ENCODE measurements at places on chromosomes 4 and X.

GRCh38 chr4:188992706-188993105 lies 853.5 kb downstream of the TRIML1 start:
- no peak for DNase-seq

- DNase-seq, result no peak
Observed at GRCh38 chr4:113684534-113685091, 76.9 kb downstream of the CAMK2D start.

DNA sequence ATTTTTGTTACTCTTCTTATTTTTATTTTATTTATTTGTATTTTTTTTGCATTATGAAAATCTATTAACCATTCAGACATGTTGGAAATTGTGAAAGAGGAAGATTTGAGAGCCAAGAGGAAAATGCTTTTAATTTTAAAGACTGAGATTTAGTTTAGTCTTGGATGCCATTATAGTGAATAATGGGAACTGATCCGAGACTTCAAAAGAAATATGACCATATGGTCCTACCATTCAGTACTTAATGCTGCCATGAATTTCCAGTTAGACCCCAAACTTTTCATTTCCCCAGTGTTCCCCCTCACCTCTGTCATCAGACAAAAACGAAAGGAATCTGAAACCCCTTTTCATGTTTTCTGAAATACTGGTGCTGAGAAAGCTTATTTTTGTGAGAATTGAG lies 95.5 kb downstream of the TENM3 start:
- DNase-seq, result no peak

GRCh38 chrX:44621078-44621477 lies 78.4 kb upstream of the FUNDC1 start:
- DNase-seq, result no peak

DNA sequence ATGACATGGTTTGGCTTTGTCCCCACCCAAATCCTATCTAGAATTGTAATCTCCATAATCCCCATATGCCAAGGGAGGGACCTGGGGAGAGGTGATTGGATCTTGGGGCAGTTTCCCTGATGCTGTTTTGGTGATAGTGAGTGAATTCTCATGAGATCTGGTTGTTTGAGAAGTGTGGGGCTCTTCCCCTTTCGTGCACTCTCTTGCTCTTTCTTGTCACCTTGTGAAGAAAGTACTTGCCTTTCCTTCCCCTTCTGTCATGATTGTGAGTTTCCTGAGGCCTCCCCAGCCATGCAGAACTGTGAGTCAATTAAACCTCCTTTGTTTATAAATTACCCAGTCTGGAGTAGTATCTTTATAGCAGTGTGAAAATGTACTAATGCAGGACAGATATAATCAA lies 36.4 kb upstream of the FREM3 start:
- no peak for DNase-seq

DNA sequence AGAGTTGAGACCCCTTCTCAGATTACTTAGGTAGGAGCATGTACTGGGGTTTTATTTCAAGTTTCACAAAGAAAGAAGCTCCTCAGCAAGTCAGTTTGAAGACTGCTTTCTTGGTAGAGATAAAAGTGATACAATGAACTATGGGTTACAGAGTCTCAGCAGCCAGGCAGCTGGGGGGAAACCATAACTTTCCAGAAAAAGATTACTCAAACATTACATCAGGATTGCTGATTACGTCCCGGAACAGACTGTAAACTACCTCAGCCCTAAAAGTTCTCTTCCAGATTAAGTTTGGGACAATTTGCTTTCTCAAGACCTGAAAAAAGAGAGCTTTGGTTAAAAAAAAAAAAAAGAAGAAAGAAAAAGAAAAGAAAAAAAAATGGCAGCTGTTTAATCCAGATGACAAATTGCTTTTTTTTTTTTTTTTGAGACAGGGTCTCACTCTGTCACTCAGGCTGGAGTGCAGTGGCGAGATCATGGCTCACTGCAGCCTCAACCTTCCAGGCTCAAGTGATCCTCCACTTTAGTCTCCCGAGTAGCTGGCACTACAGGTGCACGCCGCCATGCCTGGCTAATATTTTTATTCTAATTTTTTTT lies 16.6 kb downstream of the SAT1 start:
- DNase-seq, result no peak

DNA sequence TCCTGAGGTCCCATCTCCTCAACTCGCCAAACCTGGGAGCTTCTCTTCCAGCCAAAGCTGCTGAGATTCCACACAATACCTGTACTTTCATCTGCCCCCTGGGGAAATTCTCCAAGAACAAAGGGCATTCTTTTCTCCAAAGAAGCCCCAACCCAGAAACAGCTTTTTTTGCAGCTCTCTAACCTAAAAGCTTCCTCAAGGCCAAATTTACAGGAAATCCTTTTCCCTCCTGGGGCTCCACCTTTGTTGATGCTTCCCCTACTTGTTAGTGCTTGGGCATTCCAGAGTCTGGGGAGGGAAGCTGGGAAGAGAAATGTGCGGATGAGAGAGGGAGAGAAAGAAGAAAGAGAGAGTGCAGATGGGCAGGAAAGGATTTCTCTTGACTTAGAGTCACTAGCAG lies 24.3 kb downstream of the ZBTB33 start:
- no peak for DNase-seq

GRCh38 chrX:49257846-49258748 lies 6.4 kb downstream of the FOXP3 start:
- DNase-seq, result no peak

GRCh38 chr4:66704243-66704642 lies 841.1 kb downstream of the CENPC start:
- no peak for DNase-seq

DNA sequence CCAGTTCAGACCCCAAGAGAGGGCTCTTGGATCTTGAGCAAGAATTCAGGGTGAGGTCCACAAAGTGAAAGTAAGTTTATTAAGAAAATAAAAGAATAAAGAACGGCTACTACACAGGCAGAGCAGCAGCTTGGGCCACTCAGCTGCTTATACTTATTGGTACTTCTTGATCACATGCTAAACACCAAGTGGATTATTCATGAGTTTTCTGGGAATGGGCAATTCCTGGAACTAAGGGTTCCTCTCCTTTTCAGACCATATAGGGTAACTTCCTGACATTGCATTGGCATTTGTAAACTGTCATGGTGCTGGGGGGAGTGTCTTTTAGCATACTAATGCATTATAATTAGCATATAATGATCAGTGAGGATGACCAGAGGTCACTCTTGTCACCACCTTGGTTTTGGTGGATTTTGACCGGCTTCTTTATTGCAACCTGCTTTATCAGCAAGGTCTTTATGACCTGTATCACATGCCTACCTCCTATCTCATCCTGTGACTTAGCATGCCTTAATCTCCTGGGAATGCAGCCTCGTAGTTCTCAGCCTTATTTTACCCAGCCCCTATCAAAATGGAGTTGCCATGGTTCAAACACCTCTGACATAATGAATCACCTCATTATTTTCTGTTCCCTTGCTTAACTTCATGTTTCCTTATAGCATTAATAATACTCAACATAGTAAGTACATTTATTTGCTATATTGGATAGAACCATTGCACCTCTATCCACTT lies 476.3 kb downstream of the DTHD1 start:
- no peak for DNase-seq

DNA sequence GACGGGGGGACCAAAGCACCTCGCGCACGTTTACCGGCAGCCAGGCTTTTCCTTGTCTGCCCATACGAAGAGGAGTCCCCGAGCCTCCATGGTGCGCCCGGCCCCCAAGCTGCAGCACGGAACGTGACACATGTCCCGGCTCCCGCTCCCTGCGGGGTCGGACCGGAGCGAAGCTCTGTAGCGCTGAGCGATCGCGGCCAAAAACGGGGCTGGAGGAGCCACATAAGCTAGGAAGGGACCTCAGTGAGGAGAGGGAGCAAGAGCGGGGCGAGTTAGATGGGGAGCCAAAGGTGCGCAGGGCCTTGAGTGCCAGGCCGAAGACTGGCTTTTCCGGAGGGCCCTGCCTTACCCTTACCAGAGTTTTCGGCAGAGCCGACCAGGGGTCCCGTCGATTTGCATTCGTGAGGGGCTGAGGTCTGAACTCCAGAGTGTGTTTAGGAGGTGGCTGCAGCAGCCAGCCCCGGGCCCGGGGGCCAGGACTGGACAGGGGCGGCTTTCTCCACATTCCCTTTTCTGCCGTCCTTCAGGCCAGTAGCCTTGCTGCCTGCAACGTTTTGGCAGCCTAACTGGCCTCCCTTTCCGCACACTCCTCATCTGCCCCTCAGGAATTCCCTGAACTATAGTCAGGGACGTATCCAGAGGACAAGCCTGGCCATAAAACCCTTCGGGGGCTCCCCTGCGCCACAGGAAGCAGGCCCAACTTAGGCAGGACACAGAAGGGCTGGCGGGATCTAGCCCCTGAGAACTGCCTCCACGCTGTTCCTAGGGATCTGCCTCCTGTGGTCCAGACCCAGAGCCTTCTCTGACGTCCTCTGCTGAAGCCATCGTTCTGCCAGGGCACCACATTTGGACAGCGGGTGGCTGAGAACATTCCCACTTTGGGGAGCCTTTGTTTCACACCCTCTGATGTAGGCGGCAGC lies 689 bp downstream of the SSR4 start:
- DNase-seq, result no peak

- no peak for DNase-seq
Observed at GRCh38 chr4:147863111-147863747, 131.3 kb downstream of the ARHGAP10 start.

DNA sequence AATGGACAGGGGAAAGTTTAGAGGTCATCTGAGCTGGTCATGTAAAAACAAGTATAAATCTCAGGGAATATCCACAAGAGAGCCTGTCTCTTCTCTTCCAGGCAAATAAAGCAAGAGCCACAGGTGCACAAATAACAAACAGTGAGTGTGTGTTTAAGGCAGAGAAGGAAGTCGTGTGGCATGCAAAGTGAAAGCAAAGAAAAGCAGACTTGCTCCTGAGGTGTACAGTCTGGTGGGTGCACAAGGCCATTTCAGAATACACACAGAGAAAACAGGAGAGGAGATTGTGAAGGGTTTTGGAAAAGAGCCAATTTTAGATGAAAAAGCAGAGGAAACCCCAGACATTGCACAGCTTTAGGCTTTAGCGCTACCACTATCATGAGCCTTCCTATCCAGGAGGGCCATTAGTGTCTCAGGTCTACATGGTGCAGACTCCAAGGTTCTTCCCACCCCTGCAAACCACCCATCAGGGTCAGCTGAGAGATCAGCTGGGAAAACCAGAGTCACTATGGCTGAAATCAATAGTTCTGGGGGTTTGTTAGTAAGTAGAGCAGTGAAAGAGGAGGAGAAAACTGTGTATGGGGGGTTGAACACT lies 355.8 kb downstream of the KLHL4 start:
- no peak for DNase-seq

DNA sequence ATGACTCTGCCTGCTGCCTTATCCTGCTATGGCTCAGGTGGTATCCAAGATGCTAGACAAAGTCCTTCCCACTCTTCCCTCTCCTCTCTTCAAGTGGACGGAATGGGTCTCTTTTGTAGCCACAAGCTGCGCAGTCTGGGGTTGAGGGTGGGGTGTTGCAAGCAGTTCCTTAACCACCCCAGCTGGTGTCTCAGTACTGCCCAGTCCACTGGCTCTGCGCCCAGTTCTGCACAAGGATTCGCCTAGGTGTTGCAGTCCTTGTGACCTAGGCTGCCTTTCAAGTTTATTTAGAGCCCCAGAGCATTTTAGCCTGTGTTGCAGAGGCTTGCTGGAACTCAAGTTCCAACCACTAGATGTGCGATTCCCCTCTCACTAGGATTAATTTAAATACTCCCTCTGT lies 120.7 kb downstream of the NEXMIF start:
- DNase-seq, result no peak

DNA sequence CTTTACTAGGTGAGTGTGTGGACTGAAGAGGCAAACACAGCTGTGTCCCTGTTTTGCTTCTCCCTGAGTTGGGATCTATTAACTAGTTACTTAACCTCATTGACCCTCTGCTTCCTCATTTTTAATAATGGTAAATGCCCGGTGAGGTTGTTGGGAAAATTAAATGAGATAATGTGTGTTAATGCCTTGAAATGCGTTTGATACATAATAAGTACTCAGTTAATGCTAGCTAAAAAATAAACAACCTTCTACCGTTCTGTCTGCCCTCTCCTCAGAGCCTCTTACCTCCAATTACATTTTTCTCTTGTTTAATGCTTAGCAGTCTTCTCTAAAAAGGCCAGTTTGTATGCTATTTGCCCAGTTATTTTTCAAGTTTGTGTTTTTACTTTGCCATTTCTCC lies 70.3 kb downstream of the POLA1 start:
- DNase-seq, result no peak

DNA sequence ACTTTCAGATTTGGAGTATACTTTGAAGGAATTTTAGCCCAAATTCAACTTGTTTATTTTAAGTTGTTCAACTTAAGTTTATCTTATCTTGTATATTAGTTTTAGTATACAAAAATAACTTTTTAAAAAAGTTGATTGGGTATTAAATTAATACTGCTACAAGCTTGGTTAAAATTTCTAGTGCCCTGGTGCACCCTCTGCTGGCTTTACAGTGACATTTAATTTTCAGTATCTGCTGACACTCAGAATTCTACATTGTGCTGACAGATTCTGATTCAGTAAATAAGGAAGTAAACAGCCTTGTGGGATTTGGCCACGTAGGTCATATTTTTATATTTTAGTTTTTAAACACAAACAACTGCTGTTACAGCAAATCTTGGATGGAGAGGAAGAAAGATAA lies 2.9 kb downstream of the EDA start:
- DNase-seq, result no peak

- DNase-seq, result no peak
Observed at GRCh38 chr4:55439023-55439422, 43.3 kb downstream of the TMEM165 start.

- DNase-seq, result no peak
Observed at GRCh38 chr4:8897251-8898167, 25.9 kb upstream of the HMX1 start.

GRCh38 chrX:153476666-153477363 lies 6.4 kb upstream of the HAUS7 start:
- DNase-seq, result no peak

GRCh38 chrX:67555578-67556203 lies 11.9 kb downstream of the AR start:
- DNase-seq, result no peak

DNA sequence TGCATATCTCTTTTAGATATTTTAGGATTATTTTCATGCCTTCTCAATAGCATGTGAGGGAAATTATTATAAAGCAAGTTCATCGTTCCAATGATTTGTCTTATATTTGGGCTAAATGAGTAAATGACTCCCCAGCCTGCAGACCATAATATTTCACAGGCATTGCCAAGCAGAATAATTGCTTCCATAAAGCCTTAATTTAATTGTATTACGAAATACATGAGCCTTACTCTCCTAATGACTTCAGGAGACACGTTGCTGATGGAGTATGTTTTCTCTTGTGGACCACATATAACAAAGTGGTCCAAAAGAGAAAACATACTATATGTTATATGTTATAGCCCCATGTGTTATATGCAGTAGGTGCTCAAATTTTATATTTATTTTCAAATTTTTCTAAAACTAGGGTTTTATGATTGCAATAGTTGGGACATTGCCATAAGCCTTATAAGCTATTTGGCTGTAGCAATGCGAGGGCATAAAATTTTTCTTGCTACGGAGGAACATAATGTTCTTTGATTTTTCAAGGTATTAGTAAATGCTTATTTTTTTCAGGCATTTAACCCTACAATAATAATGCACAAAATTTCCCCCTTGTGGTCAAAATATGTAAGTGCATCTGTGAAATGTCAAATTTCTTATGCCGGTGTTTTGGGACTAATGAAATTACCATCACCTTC lies 26.2 kb upstream of the TMPRSS11D start:
- no peak for DNase-seq
